ENCODE measurements at places on chromosomes 4 and X.

DNA sequence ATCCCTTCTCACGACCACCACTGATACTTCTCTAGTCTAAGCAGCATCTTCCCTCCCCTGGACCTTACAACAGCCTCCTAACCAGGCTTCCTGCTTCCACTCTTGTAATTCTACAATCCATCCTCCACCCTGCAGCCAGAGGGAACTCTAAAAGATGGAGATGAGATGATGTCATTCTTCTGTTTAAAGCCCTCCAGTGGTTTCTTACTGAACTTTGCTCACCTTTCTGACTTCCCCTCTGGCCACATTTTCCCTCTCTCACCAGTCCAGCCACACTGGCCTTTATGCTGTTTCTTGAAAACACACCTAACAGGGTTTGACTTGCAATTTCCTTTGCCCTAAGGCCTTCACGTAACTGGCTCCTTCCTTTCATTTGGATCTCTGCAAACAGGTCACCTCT is 191.4 kb upstream of the NHS start:
- no peak for DNase-seq

GRCh38 chrX:71216485-71216884 is 6.5 kb upstream of the GJB1 start:
- no peak for DNase-seq

DNA sequence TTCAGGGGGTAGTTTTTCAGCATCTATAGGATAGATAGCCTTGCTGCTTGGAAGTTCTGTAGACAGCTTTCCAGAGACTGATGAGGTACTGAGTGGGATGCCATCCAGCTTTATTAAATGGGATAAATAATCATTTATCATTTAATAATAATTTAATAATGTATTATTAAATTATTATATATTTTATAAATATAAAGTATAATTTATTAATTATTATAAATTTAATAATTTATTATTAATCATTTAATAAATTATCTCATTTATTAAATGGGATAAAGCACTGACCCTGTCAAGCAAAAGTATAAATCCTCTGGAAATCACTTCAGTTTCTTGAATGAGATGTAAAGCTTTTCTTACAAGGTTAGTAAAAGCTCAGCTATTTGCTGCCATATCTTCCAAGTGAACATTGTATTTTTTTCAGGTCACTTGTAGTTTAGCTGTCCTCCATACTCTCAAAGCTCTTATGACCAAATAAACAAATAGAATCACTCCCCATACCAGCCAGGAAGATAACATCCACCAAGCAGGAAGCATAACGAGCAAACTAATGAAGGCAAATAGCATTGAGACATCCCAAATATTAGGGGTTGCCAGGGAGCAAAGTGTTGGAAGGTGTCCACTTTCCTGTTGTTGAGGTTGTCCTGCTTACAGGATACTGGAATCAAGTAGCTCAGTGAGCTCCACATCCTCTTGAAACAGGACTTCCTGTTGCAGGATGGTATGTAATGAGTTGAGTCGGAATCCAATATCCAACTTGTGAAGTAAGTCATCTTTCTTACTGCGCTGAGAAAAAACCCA is 88.9 kb downstream of the ZNF674 start:
- no peak for DNase-seq

DNA sequence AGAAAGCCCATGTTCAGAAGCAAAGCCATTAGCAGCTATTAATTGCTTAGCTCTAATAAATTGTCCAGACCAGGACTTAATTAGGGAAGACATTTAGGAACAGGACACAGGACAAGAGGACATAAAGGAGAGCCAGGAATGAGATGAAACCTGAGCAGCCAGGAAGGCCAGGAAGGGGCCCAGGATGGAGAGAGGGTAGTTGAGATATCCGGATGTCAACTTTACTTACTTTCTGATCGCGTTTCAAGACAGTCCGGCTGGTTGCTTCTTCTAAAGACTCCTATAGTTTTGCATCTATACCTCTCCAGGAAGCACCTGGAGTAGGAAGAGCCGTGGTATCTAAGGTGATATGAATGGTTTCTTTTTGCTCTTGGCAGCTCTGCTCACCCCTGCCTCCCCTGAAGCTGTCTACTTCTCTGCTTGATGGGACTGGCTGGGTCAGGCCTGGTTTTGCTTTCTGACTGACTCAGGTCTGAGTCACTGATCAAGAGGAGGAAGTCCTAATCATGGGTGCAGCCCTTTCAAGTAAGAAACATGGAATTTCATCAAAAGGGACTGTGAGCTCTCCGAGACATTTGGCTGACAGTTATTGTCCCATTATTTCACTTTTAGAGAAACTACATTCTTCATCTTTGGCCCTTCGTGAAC is 733.3 kb downstream of the RPA4 start:
- DNase-seq: no peak

DNA sequence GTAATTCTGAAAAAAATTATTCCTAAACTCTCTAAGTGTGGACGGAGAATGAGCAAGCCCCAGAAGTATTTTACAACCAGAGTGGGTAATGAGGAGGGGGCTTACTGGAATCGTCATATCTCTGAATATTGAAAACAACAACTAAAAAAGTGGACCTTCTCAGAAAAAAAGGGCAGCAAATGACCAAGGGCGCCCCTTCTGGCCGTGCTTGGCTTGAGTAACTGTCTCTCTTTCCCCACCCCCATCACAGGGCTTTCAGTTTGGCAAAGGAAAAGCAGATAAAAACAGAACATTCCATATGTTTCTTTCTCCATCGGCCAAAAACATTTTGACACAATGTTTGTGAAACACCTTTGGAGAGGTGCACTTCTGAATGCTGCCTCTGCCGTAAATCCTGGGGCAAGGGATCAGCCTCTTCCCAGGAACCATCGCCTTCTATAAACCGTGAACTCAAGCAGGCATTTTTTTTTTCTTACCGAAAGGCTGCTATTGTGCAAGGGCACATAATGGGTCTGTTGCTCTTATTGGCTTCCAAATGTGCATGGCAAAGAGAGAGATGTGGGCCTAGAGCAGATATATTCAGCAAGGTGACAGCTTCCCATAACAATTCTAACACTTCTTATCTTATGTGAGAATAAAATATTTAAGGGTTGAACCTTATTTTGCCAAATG is 115.4 kb downstream of the PARM1 start:
- no peak for DNase-seq

DNA sequence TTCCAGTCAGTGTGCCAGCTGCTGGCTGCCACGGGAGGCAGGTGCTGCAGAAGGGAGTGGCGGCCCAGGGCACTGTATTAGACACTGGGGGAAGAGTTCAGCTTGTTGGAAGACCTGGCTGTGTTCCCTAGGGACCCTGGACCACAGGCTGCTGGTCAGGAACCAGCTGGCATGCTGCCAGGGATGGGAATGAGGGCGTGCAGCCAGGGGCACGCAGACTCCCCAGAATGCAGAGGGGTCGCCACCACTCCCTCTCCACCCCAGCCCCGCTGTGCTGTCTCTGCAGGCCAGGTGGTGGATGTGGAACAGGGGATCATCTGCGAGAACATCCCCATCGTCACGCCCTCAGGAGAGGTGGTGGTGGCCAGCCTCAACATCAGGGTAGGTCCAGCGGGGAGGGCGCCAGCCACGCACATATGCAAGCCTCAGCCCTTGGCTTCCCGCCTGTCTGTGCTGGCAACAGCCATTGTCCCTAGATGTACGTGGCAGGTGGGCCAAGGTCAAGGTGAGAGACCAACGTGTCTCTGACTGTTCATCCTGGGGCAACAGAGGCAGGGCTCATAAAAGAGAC is 12.3 kb downstream of the ABCD1 start:
- DNase-seq: no peak

- DNase-seq: no peak
Measured at GRCh38 chr4:168279556-168279955, 39.0 kb downstream of the DDX60 start.

GRCh38 chrX:1485033-1485432 is 32.3 kb upstream of the ASMTL start:
- no peak for DNase-seq

DNA sequence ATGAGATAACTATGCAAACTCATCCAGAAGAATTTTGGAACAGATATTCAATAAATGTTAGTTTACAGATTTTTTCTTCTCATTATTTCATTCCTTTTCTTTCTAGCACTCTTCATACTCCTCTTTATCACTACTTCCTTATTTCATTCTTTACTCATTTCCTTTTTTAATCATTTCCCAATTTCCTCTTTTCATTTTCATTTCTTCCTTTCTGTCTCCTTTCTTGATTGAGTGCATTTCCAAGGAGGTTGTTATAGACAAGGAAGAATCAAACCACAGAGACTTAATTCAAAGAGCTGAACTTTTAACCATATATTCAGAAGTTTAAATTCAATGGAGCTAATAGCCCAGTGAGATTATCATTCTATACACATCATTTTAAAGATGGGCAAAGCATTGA is 600.7 kb downstream of the ARAP2 start:
- no peak for DNase-seq

DNA sequence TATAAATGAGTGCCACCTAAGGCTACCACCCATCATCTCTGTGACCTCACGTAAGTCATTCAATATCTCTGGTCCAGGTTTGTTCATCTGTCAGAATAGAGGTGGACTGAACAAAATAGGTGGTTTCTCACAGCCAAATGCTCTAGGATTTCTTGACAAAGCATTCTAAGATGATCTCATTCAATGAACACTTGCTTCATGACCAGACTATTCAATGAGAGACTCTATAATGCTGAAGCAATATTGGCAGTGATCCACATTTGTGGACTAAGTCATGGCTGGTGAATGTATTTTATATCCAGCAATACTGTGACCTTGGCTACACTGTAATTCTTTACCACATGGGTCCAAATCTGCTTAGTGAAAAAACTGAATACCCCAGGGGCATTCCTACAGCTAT is 37.9 kb downstream of the LDB2 start:
- no peak for DNase-seq

DNA sequence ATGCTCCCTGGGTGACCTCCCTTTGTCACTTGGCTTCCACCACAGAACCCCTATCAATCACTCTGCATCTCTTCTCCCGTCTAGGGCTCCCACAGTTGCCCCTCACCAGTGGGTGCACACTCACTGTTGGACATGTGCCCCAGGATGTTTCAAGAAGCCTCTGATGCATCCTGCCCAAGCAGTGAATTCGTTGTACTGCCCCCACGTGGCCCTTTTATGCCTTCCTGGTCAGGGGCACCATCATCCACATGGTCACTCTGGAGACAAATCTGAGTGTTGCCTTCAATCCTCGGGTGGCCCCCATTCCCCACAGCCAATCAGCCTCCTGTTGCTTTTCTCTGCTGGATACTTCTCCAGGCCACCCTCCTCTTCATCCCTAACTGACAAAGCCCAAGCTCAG is 12.2 kb downstream of the ITIH6 start:
- DNase-seq: no peak

DNA sequence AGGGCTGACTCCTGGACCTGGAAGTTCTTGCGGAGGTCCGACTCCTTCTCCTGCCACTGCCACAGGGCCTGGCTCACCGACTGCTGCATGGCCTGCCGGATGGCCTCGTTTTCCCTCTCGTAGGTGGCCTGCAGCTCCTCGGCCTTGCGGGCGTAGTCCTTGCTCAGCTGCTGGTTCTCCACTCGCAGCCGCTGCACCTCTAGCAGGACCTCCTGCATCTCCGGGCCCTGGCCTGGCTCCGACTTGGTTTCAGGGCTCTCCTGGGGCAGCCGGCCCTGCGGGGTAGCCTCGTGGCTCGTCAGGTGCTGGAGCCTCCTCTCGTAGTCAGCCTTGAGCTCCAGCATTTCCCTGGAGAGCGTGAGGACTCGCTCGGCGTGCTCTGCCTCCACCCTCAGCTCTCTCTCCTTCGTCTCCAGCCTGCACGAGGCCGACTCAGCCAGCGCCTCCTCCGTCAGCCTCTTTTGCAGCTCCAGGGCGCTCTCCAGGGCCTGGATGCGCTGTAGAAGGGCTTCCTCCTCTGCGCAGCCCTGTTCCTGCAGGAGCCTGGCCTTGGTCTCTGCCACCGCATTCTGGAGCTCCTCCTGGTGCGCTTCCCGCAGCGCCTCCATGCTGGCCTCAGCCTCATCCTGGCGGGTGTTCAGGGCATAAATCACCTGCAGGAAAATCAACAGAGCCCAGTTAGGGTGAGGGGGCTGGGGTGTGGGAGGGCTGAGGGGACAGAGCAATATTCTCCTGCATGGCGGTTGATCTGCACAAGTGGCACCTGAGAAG is 72.2 kb downstream of the FAM184B start:
- DNase-seq: no peak

GRCh38 chrX:70480660-70481018 is 36.0 kb downstream of the DLG3 start:
- DNase-seq: no peak

- DNase-seq: no peak
Measured at GRCh38 chrX:138946926-138947325, 235.4 kb upstream of the FGF13 start.

DNA sequence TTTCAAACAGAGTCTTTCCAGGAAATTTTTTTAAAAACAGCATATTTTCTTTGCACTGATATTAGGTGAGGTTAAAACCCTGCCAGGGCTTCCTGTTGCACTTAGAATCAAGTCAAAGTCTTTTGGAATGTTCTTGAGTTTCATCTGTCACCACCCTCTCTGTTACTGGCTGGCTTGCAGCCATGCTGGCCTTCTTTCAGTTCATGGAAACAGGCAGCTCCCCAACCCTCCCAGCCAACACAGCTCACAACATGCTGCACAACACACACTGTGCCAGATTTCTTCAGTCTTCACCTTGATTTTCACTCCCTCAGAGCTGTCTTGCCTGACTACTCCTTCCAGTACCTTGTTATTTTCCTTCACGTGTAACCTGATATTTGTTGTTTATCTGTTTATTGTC is 129.5 kb downstream of the KCNIP4 start:
- no peak for DNase-seq

DNA sequence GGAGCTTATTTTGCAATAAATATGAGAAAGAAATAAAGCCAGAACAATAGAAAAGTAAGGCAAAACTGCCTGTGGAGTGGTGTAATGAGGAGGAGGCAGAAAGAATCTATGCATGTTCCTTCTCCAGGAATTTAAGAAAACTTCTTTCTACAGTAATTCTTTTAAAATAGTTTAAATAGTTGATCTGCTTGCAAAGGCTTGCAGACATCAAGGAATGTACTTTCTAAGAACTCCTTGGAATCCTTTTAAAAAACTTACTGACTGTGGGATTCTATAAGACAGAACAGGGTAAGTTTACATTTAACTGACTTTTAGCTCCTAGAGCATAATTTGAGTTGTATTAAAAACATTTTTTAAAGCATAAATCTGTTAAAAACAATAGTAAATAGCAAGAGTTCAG is 63.2 kb upstream of the ALB start:
- no peak for DNase-seq

DNA sequence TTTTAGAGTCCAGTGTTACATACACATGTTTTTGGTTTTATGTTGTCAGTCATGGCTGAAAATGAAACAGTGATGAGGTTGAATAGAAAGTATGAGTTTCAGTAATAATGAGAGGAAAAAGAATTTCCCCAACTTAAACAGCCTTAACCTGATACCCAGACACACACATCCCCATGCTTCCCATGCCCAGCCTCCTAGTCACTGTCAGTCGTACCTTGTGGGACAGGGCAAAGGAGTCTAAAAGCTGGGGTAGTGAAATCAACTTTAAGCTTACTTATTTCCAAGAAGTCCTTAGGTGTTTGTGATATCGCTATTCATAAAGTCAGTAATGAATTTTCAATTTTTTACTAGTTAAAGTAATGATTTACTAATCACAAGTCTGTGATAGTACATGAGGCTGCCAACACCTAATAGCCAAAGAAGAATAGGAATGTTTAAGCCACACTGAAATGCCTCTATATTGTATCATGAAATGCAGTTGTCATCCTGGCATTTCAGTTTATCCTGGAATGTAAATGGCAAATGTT is 24.3 kb upstream of the GPR34 start:
- DNase-seq: no peak
